Vagina (tissue), 2 donors: ENCODE measurements at places on chromosomes 7 and 10. TPM values are rescaled to one million over a fixed set of nuclear protein-coding genes. Genes with fewer than 3 reads are reported as not detected.

Gene CDHR1
- 6.4 TPM for total RNA-seq

Gene PSD
- total RNA-seq = 6.4 TPM

Gene PNLIP
- total RNA-seq = not detected

DNA sequence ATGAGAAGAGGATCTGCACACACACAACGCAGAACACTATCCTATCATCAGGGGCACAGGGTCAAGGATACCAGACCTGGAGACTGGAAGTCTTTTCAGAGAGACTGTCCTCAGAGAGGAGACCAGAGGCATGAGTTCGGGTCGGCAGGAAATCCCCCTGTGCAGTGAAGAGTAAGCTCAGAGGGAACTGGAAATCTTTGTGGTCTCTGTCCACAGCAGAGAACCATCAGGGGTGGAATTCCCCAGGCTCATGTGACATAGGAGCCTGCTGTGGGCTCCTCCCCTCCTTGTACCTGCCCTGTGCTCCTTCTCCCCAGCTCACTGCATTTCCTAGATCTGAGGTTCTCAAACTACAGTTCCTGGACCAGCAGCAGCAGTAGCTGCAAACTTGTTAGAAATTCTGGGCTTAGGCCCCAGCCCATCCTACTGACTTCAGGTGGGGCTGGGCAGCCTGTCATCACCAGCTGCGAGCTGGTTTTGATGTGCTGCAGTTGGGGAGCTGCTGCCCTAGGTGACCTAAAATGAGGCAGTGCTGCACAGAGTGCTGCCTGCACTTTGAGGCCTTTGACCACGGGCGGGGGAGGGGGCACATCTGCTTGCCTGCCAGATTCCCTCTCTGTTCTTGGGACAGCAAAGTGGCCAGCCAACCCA is 2.4 kb downstream of the ZMIZ2 start:
- DNase-seq = no peak
- H3K27me3 ChIP-seq = no peaks in the 10 kb centered on the region
- H3K4me1 ChIP-seq = peaks cover 59% of the 10 kb centered on the region
- H3K4me3 ChIP-seq = no peak overlapping the region
- no peak overlapping the region for H3K27ac ChIP-seq
- no peaks in the 10 kb centered on the region for H3K36me3 ChIP-seq

Gene BTAF1
- total RNA-seq = 41.0 TPM
